ENCODE measurements at places on chromosomes 3 and 15.
A peak's percentile ranks its signal among the peaks of the same experiment; 100 is the strongest.

- no peak overlapping the region for H3K27ac ChIP-seq
- H3K4me1 ChIP-seq, result no peaks in the 10 kb centered on the region
- no peaks in the 10 kb centered on the region for H3K36me3 ChIP-seq
- H3K27me3 ChIP-seq, result peaks cover under 1% of the 10 kb centered on the region
- H3K4me3 ChIP-seq, result no peak overlapping the region
- no peak for DNase-seq
Measured at GRCh38 chr3:156149876-156150275, 29.5 kb downstream of the KCNAB1 start.

DNA sequence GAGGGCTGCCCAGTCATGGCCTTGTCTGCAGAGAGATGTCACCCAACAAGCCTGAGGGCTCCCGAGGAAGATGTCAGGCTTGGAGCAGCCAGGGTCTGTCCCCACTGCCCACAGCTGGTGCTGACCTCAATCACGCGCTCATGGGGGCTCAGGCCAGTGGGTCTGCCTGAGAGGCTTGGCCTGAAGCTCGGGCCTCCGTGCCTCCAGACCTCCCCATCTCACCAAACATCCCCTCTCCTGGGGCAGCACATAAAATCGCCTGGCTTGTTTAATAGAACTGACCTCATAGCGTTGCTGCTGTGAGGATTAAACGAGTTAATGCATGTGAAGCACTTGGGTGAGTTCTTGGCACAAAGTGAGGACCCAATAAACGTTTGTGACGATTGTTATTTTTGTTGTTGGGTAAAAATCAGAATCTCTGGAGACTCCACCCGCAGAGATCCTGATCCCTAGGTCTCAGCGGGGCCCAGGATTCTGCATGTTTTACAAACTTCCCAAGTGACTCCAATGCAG lies 3.5 kb downstream of the LRRC15 start:
- no peaks in the 10 kb centered on the region for H3K36me3 ChIP-seq
- H3K27ac ChIP-seq, result no peak overlapping the region
- no peaks in the 10 kb centered on the region for H3K27me3 ChIP-seq

GRCh38 chr15:79310612-79310984 lies 314 bp upstream of the TMED3 start:
- H3K27ac ChIP-seq, result no peak overlapping the region
- H3K4me3 ChIP-seq, result peak overlapping the region; percentile 80
- no peaks in the 10 kb centered on the region for H3K36me3 ChIP-seq
- no peak for DNase-seq
- peaks cover 6% of the 10 kb centered on the region for H3K4me1 ChIP-seq

- H3K4me1 ChIP-seq, result no peaks in the 10 kb centered on the region
- no peak overlapping the region for H3K27ac ChIP-seq
- H3K27me3 ChIP-seq, result no peaks in the 10 kb centered on the region
- no peak overlapping the region for H3K4me3 ChIP-seq
- H3K36me3 ChIP-seq, result no peaks in the 10 kb centered on the region
Measured at GRCh38 chr3:83122774-83123350, 1361.4 kb upstream of the GBE1 start.

DNA sequence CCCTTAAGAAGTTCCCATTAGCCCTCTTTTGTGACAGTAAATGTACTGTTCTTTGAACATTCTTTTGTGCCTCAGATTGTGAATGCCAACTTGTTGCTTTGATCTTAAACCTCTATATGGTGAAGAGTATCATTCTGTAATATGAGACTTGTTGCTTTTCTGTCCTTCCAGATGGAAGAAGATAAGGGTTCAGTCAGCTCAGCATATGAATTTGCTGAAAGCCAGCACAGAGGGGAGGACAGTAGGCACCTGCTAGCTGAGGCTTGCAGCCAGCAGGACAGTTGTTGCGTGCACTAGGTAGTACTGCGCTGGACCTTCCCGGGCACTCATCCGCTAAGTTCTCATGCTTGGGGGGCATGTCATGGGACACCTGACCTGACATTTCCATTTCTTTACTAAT lies 74.7 kb downstream of the DCUN1D1 start:
- no peak overlapping the region for H3K27ac ChIP-seq
- H3K4me1 ChIP-seq, result no peaks in the 10 kb centered on the region
- no peak overlapping the region for H3K4me3 ChIP-seq

- no peaks in the 10 kb centered on the region for H3K27me3 ChIP-seq
- no peak for DNase-seq
- H3K4me1 ChIP-seq, result no peaks in the 10 kb centered on the region
- H3K4me3 ChIP-seq, result no peak overlapping the region
- peak overlapping the region; percentile 21 for H3K27ac ChIP-seq
- H3K36me3 ChIP-seq, result no peaks in the 10 kb centered on the region
Measured at GRCh38 chr15:80946576-80946975, 43.0 kb downstream of the MESD start.

DNA sequence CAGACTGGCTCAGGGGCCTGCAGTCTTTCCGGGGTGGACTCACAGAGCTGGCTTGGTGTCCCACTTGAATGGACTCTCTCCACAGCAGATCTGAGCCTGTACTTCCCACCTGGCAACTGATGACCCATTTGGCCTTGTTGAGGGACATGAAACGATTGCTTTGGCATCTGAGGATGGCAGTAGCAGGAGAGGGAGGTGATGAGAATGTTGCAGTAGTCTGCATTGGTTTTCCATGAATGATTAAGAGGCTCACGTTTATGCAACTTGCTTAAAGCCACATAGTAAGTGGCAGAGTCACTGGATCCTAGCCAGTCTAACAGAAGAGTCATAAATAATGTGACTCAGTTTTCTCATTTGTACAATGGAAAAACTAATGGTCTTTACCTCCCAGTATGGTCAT lies 21.9 kb downstream of the IL20RB start:
- peaks cover 3% of the 10 kb centered on the region for H3K4me1 ChIP-seq
- H3K27ac ChIP-seq, result no peak overlapping the region
- no peaks in the 10 kb centered on the region for H3K36me3 ChIP-seq
- no peak for DNase-seq

GRCh38 chr3:35254917-35255316 lies 384.4 kb upstream of the ARPP21 start:
- H3K27ac ChIP-seq, result no peak overlapping the region
- H3K36me3 ChIP-seq, result no peaks in the 10 kb centered on the region

DNA sequence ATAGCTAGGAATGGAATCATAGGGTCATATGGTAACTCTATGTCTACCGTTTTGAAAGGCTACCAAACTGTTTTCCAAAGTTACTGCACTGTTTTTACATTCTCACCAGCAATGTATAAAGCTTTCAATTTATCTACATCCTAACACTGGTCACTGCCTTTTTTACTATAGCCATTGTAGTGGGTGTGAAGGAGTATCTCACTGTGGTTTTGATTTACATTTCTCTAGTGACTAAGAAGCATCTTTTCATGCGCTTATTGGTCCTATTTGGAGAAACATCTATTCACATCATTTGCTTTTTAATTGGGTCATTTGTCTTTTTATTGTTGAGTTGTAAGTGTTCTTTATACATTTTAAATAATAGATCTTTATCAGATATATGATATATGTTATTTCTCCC lies 53.3 kb downstream of the PIK3R4 start:
- H3K4me3 ChIP-seq, result no peak overlapping the region
- peaks cover 15% of the 10 kb centered on the region for H3K4me1 ChIP-seq
- no peak for DNase-seq

GRCh38 chr3:58899159-58899952 lies 150.5 kb downstream of the CFAP20DC start:
- no peak overlapping the region for H3K27ac ChIP-seq

DNA sequence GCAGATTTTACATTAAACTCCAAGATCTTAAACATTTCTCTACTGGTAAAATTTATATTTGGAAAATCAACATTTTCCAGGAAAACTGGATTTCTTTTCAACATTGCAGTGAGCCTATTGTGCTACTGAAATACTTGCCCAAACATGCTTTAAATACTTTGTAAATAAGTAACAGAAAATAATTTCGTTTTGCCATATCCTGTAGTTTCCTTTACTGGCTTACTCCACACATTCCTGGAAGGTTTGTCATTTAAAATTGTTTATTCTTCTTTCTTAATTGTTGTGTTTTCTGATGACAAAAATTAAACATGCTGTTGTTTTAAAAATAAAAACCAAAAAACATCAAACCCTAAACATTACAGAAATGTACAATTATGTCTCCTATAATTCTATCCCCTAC lies 22.0 kb downstream of the ACAD11 start:
- DNase-seq, result no peak
- H3K36me3 ChIP-seq, result no peaks in the 10 kb centered on the region
- no peak overlapping the region for H3K27ac ChIP-seq
- no peak overlapping the region for H3K4me3 ChIP-seq

GRCh38 chr15:29090617-29091466 lies 178.8 kb downstream of the NSMCE3 start:
- H3K4me1 ChIP-seq, result no peaks in the 10 kb centered on the region
- no peaks in the 10 kb centered on the region for H3K27me3 ChIP-seq
- H3K27ac ChIP-seq, result no peak overlapping the region

- H3K4me1 ChIP-seq, result no peaks in the 10 kb centered on the region
- no peak overlapping the region for H3K27ac ChIP-seq
- H3K27me3 ChIP-seq, result no peaks in the 10 kb centered on the region
- H3K4me3 ChIP-seq, result no peak overlapping the region
Measured at GRCh38 chr15:27681038-27681437, 418.1 kb downstream of the OCA2 start.

GRCh38 chr3:182609575-182610156 lies 183.6 kb upstream of the ATP11B start:
- no peak overlapping the region for H3K4me3 ChIP-seq
- H3K36me3 ChIP-seq, result no peaks in the 10 kb centered on the region
- H3K27ac ChIP-seq, result peak overlapping the region; percentile 1
- no peak for DNase-seq

- DNase-seq, result peak; percentile 70
- H3K36me3 ChIP-seq, result no peaks in the 10 kb centered on the region
- no peak overlapping the region for H3K4me3 ChIP-seq
- H3K27me3 ChIP-seq, result no peaks in the 10 kb centered on the region
Measured at GRCh38 chr15:85164841-85165466, 183.3 kb downstream of the PDE8A start.

DNA sequence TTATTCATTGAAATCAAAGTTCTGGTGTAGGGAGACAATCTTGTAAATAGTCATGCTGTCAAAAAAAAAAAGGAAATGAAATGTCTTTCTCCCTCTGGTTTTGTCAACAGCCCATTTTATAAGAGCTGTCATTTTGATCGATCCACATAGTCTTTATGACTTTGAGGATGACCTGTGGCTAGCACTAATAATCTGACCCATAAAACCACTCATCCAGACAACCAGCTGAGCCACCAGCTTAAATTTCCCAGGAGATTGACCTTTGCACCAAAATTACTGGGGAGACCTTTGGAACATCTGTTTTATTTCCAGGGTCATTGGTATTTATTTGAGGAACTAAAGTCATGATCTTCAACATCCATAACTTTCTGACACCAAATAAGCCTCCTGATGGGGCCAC lies 98.5 kb upstream of the MME start:
- H3K4me3 ChIP-seq, result no peak overlapping the region
- H3K36me3 ChIP-seq, result no peaks in the 10 kb centered on the region
- H3K4me1 ChIP-seq, result no peaks in the 10 kb centered on the region
- DNase-seq, result no peak

DNA sequence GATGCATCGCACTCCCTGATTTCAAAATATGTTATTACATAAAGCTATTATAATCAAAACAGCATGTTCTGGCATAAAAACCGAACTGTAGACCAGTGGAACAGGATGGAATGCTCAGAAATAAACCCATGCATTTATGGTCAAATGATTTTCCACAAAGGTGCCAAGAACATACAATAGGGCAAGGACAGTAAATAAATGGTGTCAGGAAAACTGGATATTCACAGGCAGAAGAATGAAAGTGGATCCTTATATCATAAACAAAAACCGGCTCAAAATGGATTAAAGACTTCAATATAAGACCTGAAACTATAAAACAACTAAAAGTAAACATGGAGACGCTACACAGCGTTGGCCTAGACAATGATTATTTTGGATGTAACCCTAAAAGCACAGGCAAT lies 22.6 kb downstream of the USP50 start:
- no peak for DNase-seq
- no peaks in the 10 kb centered on the region for H3K4me1 ChIP-seq
- H3K27me3 ChIP-seq, result no peaks in the 10 kb centered on the region
- no peaks in the 10 kb centered on the region for H3K36me3 ChIP-seq
- H3K4me3 ChIP-seq, result no peak overlapping the region

- H3K27me3 ChIP-seq, result no peaks in the 10 kb centered on the region
- no peaks in the 10 kb centered on the region for H3K36me3 ChIP-seq
- DNase-seq, result no peak
- no peak overlapping the region for H3K4me3 ChIP-seq
- H3K4me1 ChIP-seq, result no peaks in the 10 kb centered on the region
- H3K27ac ChIP-seq, result no peak overlapping the region
Measured at GRCh38 chr15:51793521-51794305, 35.7 kb upstream of the TMOD3 start.
